Fibroblast of skin of right biceps (primary cell): ENCODE measurements at places on chromosomes 13 and 19.

GRCh38 chr13:97856304-97856675, 97.2 kb upstream of the IPO5 start:
- no peak for DNase-seq

GRCh38 chr19:53511933-53512374, 26.0 kb upstream of the ZNF331 start:
- DNase-seq: peak; percentile 12

DNA sequence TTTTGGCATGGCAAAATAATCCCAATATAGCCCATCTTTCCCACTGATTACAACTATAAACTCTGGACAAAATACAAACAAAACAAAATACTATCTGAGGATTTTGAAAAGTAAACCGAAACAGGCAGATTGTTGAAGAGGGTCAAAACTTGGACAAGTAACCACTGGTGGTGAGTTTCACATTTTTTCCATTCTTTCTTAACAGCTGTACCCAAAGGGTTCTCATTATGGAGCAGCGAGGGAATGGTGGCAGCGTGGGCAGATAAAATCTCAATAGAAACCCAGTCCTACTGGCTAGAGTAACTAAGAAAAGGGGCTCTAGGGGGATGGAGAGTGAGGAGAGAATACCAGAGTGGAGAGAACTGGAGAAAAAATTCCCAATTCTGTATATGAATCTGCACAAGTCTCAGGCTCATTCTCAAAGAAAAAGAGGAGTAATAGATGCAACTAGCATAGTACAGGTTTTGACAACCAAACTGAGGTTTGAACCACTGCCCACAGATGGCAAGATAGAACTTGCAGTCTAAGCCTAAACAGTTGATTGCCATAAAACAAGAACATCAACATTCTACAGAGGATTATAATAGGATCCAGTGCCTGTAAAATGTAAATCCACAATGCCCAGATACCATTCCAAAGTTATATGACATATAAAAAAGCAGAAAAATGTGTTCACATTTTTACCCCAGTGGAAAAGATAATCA, 284.5 kb downstream of the KCNRG start:
- no peak for DNase-seq

DNA sequence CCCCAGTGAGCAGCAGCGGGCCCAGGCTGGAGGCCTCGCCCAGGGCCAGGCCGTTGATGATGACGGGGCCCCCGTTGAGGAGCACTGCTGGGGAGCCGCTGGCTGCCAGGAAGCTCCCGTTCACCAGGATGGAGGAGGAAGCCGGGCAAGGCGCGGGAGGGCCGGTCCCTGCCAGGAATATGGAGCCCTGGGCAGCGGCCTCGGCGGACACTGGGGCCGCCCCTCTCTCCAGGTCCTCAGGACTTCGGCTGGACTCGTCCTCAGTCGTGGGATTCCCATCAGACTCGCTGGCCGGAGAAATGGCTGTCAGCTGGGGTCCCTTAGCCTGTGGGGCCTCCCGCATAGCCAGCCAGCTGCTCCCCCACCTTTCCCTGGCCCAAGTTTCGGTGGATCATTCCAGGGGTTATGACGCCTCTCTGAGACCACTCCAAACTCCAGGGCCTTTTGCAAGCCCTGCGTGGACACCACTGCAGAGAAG, 2.1 kb downstream of the SIX5 start:
- no peak for DNase-seq

GRCh38 chr13:53522034-53522433, 493.4 kb downstream of the OLFM4 start:
- DNase-seq: no peak

GRCh38 chr13:31046711-31047279, 114.3 kb downstream of the TEX26 start:
- peak; percentile 46 for DNase-seq

GRCh38 chr19:43485951-43486350, 18.6 kb downstream of the PHLDB3 start:
- no peak for DNase-seq

- DNase-seq: no peak
Measured at GRCh38 chr13:99760456-99760855, 211.1 kb downstream of the ZIC5 start.

GRCh38 chr13:24691381-24691780, 11.2 kb downstream of the ATP12A start:
- no peak for DNase-seq

DNA sequence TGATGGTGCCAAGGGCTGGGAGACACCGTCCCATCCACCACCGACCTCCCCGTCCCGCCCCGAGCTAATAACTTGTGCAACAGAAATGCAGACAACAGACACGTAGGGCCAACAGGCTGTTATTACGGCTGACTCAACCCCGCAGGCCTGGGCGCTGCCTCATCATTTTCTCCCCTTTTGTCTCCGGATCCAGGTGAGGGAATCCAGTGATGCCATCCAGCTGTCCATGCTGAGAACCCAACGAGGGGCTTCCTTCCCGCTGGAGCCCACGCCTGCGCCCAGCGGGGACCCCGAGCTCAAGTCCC, 6.4 kb upstream of the DIRAS1 start:
- DNase-seq: no peak

DNA sequence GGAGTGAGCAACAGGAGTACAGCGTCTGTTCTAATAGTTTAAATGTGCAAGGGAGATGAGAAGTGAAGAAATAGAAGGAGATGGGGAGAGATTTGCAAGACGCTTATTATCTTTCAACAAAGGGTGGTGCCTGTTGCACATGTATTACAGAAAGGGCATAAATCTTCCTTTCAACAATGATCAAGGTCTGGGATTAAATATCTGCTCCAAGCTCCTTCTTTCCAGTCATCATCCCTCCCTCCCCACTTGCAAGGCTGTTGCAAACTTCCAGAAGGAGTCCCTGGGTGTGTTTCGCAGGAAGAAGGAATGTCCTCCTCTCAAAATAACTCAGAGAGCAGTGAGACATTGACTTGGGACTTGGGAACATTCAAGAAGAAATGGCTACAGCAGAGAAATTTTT, 63.5 kb upstream of the MYCBP2 start:
- DNase-seq: no peak

DNA sequence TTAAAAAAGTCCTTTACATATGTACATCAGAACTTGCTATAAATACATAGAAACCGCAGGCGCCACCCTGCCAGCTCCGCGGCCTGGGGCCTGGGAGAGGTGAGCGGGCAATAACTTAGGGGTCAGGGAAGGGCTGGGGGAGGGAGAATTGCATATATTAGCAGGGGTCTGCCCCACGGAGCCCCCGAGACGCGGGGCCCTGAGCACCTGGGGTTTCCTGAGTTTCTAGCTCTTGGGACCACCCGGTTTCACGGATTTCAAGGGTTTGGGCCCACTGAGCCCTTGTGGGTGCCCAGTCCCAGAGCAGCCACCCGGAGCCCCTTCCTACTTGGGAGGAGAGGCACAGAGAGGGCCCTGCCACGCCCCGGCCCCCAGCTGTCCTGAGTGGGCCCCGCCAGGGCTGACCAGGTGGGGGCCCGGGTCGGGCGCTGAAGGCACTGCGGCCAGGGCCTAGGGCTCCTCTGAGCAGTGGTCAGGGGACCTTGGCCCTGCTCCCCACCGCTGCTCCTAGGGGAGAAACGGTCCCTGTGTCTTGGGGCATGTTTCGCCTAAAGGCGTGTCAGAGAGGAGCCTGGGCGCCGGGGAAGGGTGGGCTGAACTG, 4.0 kb downstream of the GPX4 start:
- no peak for DNase-seq

- DNase-seq: no peak
Measured at GRCh38 chr13:98246538-98247172, 69.6 kb upstream of the RNF113B start.

DNA sequence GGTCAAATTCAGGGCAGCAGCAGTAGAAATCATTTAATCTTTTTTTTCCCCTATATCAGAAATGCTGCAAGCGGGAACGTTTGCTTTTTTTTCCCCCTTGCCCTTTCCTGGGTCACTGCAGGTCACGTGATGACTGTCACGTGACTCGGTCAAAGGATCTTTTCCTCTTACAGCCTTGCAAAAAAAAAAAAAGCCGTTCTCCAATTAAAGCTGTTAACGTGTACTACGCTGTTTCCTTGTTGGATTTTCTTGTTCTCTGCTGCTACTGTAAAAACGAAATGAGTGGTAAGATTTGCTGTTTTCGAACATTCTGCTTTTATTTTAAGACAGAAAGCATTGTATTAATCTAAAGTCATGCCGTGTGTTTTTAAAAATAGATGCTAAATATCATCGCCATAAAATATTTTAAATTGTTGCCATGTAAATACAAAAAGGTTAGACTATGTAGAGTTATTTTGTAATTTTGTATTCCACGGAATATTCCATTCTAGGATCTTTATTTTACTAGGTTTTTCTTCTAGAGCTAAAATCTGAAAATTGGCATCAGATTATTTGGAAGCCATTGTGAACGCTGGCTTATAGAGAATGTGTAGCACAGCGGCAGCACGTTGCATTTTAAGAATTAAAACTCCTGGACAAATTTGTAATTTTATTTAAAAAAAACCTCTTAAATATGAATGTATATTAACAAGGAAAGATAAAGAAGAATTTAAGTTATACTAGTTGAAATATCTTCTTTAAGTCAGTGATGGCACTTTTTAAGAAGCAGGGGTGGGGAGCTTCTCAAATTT, 109.8 kb upstream of the MLNR start:
- peak; percentile 92 for DNase-seq

DNA sequence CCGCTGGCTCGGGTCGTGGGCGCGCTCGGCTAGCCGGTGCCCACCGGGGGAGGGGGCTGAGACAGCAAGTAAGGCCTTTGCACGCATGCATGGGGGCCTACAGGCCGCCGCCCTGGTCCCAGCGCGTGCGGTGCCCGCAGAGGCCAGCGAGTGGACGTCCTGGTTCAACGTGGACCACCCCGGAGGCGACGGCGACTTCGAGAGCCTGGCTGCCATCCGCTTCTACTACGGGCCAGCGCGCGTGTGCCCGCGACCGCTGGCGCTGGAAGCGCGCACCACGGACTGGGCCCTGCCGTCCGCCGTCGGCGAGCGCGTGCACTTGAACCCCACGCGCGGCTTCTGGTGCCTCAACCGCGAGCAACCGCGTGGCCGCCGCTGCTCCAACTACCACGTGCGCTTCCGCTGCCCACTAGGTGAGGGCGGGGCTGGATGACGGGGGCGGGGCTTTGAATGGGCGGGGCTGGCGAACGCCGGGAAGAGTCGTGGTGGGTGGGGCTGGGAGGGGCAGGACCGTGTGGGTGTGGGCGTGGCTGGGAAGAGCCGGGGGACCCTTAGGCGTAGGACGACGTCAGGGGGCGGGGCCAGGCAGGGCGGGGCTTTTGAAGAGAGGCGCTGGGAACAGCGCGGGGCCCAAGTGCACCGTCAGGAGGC, 2.1 kb downstream of the CILP2 start:
- DNase-seq: peak; percentile 78

DNA sequence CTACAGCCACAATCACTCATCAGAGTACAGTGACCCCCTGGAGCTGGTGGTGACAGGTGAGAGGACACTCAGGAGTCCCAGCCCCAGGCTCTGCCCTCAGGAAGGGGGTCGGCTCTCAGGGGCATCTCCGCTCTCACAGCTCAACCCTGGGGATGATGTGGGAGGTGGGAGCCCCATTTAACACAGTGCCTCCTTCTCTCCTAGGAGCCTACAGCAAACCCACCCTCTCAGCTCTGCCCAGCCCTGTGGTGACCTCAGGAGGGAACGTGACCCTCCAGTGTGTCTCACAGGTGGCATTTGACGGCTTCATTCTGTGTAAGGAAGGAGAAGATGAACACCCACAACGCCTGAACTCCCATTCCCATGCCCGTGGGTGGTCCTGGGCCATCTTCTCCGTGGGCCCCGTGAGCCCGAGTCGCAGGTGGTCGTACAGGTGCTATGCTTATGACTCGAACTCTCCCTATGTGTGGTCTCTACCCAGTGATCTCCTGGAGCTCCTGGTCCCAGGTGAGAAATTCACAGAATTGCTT, 1.0 kb downstream of the LILRA2 start:
- DNase-seq: no peak

DNA sequence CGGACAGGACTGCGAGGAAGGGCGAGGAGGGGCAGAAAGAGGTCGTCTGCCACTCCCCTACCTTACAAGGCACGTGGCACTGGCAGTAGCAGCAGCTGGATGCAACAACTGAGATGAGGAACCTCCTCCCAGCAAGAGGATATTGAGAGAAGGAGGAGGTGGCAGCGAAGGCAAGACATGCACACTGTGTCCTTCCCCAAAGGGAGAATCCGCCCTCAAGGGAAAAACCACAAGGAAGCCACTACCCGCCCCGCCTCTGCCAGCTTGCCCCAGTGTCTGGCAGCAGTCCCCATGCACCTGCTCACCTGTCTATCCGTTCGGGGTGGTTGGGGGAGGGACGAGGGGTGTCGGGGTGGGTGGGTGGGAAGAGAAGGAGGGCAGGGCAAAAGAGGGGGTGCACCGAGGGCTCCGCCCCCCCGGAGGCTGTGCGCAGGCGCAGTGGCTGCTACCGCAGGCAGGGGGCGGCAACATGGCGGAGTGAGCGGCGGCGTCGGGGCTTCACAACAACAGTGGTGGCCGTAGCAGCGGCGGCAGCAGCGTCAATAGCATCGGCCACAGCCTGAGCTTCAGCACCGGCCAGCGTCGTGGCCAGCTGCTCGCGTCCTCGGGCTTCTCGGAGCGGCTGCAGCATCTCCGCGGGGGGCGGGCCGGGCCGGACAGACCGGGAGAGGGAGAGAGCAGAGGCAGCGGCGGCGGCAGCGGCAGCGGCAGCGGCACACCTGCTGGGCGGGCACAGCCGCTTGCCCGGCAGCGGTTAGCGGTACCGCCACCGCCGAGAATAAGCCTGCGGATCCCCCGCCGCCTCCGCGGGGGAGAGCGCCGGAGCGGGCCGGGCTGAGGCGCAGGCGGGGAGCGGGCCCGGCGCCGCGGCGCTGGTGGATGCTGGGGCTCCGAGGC, at the start of gene NBEA:
Gene NBEA, plus strand, starts transcription at position 436 of the 897 bp plus-strand sequence. CDS start 551 bp downstream, outside the sequence.
- DNase-seq: peak; percentile 62

DNA sequence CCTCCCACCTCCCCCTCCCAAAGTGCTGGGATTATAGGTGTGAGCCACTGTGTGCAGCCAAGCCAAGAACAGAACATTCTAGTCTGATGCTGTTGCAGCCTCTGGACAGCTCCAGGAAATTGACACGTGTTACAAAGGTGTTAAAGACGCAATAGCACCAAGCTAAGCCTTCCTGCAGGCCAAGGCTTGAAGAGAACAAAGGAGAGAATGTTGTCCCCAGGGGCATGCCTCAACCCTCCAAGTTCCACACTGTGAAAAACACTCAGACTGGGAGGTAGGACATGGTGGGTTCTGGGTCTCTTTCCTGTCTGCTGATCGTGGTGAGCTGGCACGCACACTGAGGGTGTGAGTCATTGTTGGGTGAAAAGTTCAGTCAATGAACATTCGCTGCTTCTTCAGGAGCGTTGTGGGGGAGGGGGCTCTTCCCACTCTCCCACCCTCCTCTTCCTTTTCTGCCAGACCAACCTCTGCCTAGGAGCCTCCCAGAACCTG, 5.3 kb upstream of the PTPRS start:
- DNase-seq: peak; percentile 85
